KBM-7 (cell line): ENCODE measurements at places on chromosomes 5 and 9.

- DNase-seq: no peak
Measured at GRCh38 chr5:96065685-96066385, 104.2 kb upstream of the ELL2 start.

GRCh38 chr9:10054456-10054855 is 558.3 kb downstream of the PTPRD start:
- no peak for DNase-seq

DNA sequence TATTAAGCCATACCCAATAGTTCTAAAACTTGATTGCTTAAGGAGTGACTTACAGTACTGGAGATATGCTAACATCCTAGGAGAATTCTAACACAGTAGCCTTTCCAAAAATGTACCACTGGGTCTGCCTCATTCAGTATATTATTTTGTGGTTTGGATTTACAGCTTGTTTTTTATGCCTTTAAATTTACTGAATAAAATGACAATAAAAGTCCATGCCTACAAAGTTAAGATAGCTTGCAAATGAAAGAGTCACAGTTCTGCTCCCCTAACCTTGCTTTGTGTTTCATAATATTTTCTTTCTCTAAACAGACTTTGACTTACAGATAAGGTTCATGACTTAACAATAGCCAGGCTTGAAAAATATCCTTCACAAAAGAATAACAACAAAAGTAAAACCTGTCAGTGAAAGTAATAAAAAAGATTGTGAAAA is 951.1 kb upstream of the NUDT12 start:
- DNase-seq: no peak

- no peak for DNase-seq
Measured at GRCh38 chr5:174655351-174655750, 69.0 kb upstream of the MSX2 start.

GRCh38 chr5:132266836-132267160 is 9.3 kb downstream of the PDLIM4 start:
- DNase-seq: no peak

- no peak for DNase-seq
Measured at GRCh38 chr5:76775921-76776320, 42.9 kb upstream of the F2RL1 start.

DNA sequence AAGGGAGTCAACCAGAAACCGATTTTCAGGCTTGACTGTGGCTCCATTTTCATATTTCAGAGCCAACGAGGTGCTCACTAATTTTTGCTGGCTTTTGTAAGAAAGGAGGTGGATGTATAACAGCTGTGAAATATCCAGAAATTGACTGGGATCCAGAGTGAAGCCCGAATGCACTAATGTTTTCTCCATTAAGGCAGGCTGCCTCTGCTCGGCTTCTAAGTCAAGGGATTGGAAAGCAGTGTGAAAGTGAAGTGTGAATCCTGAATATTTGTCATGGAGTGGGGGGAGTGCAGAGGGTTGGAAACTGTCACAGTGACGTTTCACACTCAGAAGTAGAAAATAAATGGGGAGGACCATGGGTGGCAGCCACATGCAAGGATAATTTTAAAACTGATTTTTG is 237.4 kb downstream of the GOLPH3 start:
- DNase-seq: no peak

DNA sequence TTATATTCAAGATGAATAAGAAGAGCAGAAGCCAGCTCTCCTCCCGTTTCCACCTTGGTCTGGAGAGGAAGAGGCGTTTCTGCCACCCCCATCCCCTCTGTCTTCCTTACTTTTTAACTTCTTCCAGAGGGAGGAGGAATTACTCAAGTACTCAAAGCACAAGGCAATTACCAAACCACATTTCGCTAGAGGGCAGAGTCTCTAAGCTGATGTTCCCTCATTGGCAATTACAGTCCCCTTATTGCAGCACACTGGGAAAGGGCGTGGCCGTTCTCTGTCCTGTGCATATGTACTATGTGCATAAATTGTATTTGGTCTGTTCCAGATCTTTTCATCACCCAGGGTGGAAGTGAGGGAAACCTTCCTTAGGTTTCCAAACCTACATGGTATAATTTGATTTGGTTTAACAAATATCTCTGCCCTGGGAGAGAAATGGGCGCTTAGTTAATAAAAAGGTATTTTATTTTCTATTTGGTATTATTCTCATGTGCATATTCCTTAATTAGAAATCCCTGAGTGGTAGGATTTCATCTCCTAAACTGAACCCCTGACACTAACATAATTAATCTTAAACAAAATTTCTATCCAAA is 29.8 kb upstream of the ALDOB start:
- DNase-seq: peak; percentile 61

GRCh38 chr5:16773991-16774390 is 157.2 kb upstream of the RETREG1 start:
- DNase-seq: no peak

DNA sequence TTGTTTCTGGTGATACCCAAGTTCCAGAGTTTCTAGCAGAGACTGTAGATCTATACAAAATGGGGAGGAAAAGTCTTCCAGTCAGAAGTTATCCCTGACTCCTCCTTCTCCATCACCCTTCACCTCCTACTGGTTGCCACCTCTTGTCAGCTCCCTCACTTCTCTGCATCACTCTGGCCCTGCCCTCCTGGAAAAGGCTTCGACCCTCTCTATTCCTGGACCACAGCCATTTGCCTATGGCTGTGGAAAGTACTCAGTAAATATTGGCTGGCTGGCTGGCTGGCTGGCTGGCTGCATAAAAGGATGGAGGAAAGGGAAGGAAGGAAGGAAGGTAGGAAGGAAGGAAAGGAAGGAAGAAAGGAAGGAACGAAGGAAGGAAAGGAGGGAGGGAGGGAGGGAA is 32.7 kb upstream of the ABCA1 start:
- DNase-seq: no peak

GRCh38 chr9:75146229-75146628 is 57.9 kb downstream of the OSTF1 start:
- DNase-seq: no peak

DNA sequence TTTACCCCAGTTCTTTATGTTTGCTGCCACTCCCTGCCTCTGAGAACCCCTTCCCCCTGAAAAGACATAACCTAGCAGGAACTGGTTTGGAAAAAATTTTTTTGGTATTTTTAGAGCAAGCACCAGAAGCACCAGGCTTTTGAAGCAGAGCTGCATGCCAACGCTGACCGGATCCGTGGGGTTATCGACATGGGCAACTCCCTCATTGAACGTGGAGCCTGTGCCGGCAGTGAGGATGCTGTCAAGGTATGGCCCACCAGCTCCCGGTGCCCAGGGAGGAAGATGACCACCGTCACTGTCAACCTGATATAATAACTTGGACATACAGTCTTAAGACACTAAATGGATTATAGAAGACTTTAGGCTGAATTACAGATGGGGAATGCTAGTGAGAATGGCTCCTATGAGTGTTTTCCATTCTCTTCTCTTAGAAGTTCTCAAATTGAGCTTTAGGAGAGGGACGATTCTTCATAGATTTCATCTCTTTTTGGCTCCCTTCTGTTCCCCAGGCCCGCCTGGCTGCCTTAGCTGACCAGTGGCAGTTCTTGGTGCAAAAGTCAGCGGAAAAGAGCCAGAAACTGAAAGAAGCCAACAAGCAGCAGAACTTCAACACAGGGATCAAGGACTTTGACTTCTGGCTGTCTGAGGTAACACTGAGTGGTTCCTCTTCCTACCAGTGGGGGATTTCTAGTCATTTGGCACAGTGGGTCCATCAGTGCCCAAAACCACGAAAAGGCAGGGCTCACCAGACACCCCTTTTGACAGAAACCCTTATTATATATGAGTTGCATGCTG is 44.9 kb downstream of the DYNC2I2 start:
- no peak for DNase-seq

DNA sequence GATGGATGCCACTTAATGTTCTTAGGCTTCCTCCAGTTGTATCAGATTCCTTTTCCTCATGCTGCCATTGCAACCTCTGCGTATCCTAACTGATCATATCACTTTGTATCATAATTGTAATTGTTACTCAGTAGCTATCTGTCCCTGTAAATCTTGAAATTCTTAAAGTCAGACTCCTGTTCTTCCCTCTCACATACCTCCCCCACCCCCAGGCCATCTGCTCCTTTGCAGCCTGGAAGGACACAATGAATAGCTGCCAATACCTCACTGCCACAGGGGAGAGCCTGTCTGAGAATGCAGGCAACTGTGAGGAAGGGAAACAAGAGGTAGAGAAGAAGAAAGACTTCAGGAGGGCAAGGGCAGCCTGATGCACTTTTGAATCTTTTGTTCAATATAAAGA is 228.5 kb downstream of the ENC1 start:
- DNase-seq: no peak

- peak; percentile 56 for DNase-seq
Measured at GRCh38 chr9:133375116-133375723, 640 bp downstream of the SURF4 start.

DNA sequence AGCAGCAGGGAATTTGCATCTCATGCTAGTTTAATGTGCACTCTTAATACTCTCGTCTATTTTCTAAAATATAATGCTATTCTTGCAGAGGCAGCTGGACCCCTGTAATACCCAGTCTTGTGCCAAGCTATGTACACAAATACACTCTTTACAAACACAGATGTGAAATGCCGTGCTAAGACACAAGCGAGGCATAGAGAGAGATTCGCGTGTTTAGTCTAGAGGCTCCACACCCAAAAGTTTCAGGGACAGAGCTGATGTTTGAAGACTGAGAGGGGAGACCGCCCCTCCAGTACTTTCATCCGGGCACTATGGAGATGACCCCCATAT is 1.2 kb downstream of the DPYSL3 start:
- DNase-seq: no peak

- DNase-seq: no peak
Measured at GRCh38 chr5:153148624-153148976, 341.9 kb upstream of the GRIA1 start.

- DNase-seq: no peak
Measured at GRCh38 chr9:121807823-121808278, 156.4 kb downstream of the DAB2IP start.

DNA sequence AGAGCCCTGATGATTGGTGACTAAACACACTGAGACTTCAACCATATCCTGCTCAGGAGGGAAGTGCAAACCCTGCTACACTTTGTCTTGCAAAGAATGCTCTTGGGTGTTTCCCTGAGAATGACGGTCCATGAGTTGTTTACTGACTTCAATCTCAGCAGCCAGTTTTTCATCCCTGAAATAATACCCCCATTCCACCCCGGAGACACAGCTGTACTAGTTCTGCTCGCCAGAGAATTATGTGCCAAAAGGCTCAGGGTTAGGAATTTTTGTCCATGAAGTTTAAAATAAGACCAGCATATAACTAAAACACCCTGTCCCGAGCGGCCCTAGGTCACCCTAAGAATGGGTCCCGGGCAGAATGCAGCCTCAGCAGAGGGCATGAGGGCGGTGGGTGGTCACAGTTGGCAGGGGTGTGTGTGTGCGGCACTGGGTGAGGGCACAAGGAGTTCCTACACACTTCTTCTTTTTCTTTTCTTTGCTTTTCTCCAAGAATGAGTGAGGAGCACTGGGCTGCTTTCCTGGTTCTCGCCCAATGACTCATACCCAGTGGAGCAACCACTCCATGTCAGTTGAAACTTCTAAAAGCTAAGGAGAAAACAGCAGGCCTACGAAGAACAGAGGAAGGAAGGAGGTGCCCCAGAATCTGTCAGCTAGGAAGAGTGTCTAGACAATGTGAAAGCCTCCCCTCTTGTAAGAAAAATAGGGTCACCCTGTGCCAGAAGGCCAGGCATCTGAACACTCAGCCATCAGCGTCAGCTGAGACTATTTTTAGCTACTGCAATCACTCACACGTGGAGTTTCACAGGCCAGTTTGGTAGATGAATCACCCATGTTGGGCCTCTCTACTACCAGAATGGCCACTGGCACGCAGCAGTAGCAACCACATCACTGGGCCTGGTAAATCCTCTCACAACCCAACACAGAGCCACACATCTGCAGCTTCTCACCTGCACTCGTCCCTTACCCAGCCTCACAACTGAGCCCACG is 105.9 kb downstream of the DPYSL3 start:
- DNase-seq: no peak

- no peak for DNase-seq
Measured at GRCh38 chr5:87746891-87747377, 334.2 kb upstream of the CCNH start.

DNA sequence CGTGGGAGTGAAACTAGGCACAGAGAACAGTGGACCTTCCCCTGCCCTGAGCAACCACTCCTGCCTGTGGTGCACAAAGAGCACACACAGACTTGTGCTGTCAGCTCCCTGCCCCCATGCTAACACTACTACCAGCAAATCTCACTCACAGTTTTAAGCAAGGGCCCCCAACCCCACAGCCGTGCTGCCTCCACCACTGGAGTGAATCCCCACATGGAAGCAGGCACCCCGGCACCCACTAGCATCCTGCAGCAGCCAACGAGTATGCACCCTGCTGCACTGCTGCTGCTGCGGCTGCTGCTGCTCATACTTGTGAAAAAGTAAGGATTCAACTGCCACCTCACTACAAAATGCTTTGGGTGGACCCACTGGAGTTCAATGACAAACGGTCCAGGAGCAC is 435.5 kb downstream of the SLCO4C1 start:
- DNase-seq: no peak

DNA sequence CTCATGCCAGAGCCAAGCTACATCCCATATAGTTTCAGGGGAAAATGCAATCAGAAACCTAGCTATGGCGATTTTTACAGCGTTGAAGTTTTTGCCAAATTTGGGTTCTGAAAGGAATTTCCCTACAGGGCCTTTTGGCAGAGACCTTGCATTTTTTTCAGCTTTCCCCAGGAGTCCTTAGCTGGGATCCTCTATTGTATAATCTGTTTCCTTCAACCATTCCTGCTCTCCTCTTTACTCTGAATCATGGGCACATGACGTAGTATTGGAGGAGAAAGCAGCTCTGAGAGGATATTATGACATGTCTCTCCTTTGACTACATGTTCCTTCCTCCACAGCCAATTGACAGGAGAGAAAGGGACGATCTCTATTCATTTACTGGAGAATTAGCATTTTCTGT is 118.5 kb upstream of the ERCC6L2 start:
- DNase-seq: no peak

GRCh38 chr5:147072622-147073021 is 162.2 kb upstream of the STK32A start:
- no peak for DNase-seq

DNA sequence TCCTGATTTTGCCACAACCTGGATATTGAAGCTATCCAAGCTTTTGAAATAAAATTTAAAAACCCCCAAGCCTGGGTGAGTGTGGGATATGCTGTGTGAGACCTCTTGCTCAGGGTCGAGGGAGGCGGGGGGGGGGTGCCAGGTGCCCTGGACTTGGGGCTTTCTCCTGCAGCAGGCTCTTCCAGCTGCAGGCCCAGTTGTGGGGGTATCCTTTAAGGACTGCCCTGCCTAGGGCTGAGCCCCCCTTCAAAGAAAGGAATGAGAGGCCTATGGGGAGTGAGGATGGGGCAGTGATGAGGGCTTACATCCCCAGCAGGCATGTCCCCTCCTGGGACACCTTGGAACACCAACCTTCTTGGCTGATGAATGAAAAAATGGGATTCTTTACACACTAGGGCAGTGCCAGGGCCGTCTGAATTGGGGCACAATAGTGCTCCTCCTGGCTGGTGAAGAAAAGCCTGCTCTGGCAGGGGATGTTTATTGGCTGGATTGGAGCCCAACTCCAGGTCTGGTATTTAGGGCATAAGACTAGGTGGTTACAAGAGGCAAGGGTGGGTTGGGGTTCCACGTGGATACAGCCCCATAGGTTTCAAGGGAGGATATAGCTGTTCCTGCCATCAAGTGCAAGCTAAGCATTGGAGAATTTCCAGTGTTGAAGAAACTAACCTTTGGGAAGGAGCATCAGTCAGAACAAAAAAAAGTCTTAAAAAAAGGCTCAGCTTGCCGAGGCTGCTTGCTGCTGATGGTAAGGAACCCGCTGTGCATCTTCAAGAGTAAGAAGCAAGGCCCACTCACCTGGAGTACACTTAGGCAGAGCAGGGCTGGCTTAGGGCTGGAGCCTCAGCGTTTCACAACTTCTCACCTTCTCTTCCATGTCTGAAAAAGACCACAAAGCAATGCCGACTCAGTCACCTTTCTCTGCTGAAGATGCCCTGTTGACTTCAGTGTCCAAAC is 7.0 kb downstream of the HNRNPAB start:
- no peak for DNase-seq
